ENCODE measurements at places on chromosomes 6 and 20.

DNA sequence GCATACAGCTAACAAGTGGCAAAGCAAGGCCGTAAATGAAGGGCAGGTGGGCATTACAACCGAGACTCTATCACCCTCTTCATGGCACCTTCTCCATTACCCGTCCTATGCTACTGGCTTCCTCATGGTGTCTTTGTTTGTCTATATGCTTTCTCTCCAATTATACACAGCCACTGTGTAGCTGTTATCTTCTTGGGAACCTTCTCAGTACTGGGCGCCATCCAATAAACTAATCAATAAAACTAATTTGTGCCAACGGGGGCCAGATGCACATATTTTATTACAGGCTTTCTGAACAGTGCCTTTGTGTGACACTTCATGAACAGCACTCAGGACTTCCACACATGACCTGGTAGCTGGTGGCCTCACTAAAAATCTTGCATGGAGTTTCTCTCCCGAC lies 149.8 kb upstream of the PCSK2 start:
- peak; percentile 92 for DNase-seq

DNA sequence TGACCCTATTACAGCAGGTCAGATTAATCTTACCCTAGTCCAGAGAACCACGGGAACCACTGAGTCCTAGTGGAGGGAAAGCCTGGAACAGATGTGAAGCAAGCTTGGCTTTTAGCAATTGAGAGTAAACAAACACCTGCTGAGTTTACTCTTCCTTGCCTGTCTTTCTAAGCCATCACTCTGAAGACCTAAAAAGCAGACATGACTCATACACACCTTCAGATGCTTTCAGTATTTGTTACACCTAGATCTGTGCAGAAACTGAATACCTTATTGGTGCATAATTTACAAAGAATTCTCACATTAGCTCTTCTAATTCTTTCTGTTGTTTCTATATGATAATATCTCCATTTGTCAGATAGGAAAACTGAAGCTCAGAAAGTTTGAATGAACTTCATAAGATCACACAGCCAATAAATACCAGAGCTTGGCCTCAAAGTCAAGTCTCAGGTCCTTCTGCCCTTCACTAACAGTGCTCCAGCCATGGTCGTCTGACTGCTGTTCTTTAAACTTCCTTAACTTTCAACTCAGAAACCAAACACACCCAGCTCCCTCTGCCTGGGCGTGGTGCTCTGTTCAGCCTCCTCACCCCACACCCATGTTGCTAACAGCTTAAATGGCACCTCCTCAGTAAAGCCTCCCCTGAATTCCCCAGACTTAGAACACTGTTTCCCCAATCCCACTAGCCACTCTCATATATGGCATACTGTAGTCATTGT lies 8.6 kb upstream of the GABBR1 start:
- DNase-seq, result no peak

DNA sequence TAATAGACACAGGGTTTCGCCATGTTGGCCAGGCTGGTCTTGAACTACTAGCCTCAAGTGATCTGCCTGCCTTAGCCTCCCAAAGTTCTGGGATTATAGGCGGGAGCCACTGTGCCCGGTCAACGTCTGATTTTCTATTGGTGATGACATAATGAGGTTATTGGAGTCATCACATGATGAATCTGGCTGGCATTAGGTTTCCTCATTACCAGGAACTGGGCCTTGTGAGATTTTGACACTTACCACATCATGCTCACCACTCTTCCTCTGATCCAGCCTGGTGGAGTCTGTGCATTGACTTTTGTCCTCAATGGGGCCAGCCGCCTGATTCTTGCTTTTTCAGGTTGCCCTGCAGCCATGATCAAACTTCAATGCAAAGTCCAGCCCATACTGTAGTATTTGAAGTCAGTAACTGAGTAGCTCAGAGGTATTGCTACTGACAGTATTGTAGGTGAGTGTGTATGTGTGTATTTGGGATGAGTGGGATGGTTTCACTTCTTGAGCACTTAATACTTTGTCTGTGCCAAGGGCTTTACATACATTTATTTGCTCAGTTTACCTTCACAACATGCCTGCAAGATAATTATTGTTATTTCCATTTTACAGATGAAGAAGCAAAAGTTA lies 16.0 kb downstream of the ANKS1A start:
- DNase-seq, result no peak

DNA sequence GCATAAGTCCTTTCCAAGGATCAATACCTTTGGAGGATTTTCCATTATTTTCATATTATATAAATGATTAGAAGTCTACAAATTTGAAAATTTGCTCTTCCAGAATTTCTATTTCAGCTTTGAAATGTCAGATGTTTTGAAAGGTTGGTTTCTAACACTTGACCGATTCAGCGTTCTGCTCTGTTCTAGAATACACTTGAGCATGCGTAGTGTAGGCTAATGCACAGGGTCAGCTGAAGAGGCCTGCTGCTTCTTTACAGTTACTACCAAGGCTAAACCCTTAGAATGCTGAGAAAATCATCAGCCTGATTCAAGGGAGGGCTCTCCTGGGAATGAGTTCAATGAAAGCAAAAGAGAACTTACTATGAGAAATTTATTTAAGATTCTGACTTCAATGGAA lies 177.6 kb downstream of the RNF144B start:
- no peak for DNase-seq

Data from NCI-H146 (cell line).